CD4-positive, alpha-beta T cell treated with Interleukin-6 at 100 ng/mL for 8 hours (primary cell): ENCODE measurements at places on chromosomes 4 and X.

DNA sequence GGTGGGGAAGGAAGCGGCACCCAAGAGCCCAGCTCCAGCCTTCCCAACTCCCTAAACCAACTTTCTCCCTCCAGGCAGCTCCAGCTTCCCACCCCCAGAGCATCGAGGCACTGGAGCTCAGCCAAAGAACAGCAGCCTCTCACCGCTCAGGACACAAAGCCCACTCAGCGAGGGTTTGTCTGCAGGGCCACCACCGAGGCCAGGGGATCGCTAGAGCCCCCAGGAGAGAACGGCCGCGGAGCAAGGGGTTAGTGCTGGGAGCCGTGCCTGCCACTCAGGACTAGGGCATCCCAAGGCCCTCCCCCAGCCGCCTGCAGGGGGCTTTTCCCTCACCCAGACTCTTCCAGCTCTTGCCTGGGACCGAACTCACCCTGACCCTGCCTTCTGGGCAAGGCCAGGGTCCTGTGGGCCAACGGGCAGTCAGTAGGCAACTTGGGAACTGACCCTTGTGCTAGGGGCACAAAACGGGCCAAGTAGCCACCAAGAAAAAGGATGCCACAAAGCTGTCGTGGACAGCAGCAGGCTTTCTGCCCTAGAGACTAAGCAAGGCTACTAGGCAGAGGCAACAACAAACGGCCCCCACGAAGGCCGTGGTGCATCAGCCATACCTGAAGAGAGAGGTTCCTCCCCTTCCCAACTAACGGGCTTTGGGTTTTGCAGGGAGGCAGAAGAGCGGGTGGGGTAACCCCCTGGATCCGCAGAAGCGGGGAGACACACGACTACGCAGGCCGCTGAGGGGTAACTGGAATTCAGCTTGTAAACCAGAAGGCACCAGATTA is 2.3 kb downstream of the HCFC1 start:
- DNase-seq = no peak

DNA sequence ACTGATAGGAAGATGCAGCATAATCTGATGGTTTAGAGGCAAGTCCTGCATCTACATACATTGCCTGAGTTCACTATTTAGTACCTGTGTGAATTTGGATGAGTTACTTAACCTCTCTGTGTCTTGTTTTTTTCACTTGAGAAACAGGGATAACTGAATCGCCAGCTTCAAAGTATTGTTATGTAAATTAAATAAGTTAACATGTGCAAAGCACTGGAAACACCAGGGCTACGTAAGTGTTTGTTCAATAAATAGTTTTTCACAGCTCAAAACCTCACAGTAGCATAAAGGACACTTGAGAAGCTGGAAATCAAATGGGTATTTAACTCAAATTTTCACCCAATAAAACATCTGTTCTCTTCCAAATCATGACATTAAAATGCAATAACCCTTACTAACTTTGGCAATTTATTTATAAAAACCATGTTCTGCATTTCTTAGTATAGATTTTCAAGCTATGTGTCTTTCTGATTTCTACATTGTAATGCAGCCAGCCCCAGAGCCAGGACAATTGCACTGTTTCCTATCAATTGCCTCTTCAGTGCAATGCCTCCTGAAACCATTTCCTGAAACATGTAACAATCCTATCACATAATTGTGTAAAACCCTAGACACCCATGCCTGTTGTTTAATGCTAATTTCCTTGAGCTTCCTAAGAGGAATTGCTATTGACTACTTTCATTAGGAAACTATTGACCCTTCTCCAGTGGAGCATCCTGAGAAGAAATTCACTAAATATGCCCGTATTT is 177.1 kb downstream of the UNC5C start:
- no peak for DNase-seq

- DNase-seq = no peak
Observed at GRCh38 chr4:110610940-110611831, 11.7 kb downstream of the PITX2 start.

DNA sequence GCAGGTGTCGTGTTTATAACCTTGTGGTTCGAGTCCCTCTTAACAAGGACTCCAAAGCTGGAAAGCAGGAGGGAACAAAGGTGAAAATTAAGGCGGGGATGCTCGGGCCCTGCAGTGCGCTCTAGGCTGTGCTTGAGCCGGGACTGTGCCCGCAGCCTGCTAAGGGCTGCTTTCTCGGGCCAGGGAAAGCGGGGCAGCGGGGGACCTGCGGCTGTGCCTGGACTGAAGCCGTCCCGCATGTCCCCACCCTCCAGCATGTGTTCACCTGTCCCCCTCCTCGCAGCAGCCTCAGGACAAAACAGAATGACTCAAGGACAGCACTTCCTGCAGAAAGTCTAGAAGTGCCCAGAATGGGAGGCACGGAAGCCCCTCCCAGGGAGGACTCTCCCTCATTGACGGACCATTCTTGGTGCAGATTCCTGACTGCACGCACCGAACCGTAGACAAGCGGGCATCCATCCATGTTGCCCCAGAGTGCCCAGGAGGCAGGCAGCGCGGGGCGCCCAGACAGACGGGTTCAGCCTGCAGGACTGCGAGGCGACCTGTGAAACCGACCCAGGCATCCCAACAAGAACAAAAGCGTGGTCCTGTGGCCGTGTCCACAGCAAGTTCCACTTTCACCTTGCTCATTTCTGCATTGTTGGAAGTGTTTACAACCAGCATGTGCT is 342.9 kb downstream of the MAGEB5 start:
- DNase-seq = no peak

DNA sequence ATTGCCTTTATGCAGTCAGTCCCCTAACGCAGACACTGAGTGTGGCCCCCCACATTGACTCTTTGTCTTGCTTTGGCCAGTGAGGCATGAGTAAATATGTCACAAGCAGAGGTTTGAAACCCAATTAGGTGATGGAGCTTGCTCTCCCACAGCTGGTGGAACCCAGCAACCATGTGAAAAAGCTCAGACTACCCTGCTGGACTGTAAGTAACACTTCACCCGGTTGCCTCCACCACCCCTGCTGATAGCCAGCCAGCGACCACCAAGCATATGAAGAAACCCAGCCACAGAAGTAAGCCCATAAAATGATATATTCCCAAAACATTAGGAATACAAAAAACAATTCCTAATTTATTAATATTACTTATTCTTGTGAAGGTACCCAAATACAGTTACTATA is 21.6 kb upstream of the PDCL2 start:
- no peak for DNase-seq

- no peak for DNase-seq
Observed at GRCh38 chrX:110315551-110315950, 2.3 kb downstream of the AMMECR1 start.

- no peak for DNase-seq
Observed at GRCh38 chrX:113962343-113962742, 621.5 kb upstream of the HTR2C start.

- DNase-seq = no peak
Observed at GRCh38 chr4:175106301-175106700, 188.1 kb downstream of the ADAM29 start.

- DNase-seq = no peak
Observed at GRCh38 chr4:107497054-107497453, 223.0 kb downstream of the PAPSS1 start.

DNA sequence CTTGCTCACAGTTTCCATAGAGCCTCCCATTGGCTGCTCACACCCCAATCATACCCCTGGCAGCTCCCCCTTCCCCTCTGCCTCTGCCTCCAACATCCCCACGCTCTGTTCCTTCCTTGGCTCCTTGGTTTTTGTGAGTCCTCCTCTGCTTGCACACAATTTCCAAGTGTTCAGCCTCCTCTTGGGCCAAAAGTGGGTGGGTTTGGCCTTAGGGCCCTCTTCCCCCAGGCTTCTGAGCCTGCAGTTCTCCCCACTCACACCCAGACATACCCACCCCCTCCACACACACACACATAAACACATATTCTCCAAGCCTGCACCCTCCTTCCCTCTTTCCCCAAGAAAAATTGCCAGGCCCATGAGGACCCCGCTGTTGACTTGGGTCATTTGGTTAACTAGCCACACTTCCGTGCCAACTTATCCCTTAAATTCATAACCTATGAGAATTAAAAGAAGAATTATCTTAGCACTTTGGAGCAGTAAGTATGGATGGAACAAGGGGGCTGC is 4.5 kb downstream of the APLN start:
- DNase-seq = no peak

- no peak for DNase-seq
Observed at GRCh38 chrX:67558267-67558666, 14.4 kb downstream of the AR start.

DNA sequence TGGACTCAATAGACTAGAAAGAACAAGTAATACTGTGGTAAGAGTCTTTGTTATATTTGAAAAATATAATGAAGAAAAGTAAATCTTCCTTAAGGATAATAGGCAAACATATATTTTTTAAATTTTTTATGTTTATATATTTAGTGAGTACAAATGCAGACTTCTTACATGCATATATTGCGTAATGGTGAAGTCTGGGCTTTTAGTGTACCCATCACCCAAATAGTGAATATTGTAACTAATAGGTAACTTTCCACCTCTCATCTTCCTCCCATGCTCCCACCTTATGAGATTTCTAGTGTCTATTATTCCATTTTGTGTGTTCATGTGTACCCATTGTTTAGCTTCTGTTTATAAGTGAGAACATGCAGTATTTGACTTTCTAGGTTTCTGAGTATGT is 711.2 kb upstream of the NDST4 start:
- no peak for DNase-seq

DNA sequence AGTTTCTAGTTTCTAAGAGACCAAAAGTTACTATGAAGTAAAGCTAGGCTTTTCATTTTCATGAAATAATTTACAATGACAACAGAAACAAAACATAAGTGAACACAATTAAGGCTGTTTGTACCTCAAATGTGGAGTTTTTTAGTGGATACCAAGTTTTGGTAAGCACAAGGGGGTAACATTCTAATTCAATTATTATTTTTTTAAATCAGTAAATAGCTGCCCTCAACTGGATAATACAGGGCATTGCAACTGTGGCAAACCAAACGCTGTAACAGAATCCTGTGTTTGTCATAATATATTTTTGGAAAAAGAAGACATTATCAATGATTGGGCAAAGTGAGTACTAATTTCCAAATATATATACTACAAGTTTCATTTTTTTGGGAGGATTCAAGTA is 150.3 kb downstream of the FBXW7 start:
- DNase-seq = no peak

GRCh38 chr4:122602277-122603142 is 18.4 kb downstream of the IL21 start:
- peak; percentile 7 for DNase-seq

DNA sequence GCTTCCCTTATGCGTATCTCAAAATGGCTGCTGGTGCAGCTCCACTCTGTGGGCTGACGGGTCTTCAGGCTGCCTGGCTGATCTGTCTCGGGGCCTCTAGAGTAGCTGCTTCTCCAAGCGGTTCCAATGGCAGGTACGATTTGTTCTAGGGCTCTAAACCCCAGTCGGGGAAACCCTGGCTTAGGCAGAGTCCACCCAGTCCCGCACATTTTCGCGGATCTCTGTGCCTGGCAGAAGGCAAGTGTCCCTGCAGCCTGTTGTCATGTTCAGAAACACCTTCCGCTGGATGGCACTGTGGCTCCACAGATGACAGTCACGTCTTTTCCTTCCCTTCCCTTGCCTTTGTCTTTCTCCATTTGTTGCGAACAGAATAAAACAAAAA is 54.4 kb downstream of the NBDY start:
- peak; percentile 81 for DNase-seq

GRCh38 chrX:33109858-33110257 is 101.5 kb downstream of the DMD start:
- no peak for DNase-seq

DNA sequence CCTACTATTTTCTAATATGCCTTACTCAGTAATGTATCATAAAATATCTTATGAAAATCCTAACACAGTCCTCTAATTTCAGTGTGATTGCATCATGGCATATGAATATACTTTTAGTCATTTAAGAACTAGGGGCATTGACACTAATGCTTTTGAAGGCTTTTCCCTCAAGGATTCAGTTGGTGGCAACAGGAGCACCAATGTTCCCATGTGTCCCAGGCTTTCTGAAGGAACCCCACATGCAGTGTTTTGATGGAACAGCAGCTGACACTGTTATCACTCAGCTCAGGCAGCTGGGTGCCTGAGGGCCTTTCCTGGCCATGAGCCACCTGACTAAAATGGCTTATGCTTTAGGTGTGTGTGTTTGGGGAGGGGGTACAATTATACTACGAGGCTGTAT is 348.3 kb downstream of the ARHGAP24 start:
- no peak for DNase-seq

- no peak for DNase-seq
Observed at GRCh38 chr4:120026853-120027252, 39.8 kb downstream of the MAD2L1 start.

DNA sequence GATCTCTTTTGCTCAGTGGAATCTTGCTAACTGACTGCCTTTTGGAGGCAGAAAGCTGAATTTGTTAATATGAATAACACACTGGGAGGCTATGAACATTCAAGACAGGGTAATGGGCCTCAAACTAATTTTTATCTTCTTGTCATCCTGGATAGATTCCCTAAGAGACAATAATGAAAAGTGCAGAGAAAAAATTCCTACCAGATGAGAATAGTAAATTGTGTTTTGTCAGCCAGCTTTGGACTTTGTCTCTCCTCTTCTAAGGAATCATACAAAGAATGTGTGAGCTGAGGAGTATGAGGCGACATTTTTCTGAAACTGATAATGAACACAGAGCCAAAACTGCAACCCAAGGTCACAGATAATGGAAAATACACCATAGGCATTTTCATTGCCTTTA is 649.3 kb downstream of the IQCM start:
- DNase-seq = no peak

DNA sequence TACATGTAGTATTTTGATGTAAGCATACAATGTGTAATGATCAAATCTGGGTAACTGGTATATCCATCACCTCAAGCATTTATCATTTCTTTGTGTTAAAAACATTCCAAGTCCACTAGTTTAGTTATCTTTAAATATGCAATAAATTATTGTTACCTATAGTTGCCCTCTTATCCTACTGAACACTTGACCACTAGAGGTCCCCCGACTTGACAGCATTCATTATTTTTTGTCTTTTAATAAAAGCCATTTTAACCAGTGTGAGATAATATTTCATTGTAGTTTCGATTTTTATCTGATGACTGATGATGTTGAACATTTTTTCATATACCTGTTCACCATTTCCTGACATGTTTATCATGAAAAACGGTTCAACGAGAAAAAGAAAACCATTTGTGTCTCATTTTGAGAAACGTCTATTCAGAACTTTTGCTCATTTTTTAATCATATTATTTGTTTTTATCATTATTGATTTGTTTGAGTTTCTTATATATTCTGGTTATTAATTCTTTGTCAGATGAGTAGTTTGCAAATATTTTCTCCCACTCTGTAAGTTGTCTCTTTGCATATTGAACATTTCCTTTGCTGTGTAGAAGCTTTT is 199.0 kb upstream of the CXXC4 start:
- DNase-seq = no peak

GRCh38 chrX:37454537-37455285 is 105.5 kb downstream of the PRRG1 start:
- DNase-seq = no peak

GRCh38 chr4:184802697-184803015 is 23.1 kb downstream of the ACSL1 start:
- DNase-seq = no peak

DNA sequence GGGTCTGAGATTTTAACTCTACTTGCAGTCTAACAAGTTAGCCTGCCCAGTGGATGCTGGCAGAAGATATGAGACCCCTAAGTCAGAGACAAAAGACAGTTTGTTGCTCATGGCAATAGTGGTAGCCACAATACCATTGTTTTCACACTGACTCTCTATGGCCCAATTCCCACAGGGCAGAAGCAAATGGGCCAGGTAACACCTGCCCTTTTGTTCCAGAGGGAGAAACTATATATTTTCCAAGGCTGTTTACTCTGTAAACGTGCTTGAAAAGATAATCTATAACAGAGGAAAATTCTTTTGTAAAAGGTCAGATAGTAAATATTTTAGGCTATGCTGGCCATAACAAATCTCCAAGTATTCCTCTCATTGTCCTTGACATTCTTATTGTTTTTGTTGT is 57.2 kb upstream of the NPNT start:
- no peak for DNase-seq
